Fibroblast of skin of left quadriceps (primary cell): ENCODE measurements at places on chromosomes 4 and X.

- no peak for DNase-seq
Measured at GRCh38 chr4:176622251-176622948, 170.3 kb downstream of the VEGFC start.

GRCh38 chrX:46294234-46294633 lies 251.0 kb downstream of the ZNF674 start:
- no peak for DNase-seq

GRCh38 chr4:80268936-80269335 lies 2.5 kb downstream of the FGF5 start:
- DNase-seq, result no peak

DNA sequence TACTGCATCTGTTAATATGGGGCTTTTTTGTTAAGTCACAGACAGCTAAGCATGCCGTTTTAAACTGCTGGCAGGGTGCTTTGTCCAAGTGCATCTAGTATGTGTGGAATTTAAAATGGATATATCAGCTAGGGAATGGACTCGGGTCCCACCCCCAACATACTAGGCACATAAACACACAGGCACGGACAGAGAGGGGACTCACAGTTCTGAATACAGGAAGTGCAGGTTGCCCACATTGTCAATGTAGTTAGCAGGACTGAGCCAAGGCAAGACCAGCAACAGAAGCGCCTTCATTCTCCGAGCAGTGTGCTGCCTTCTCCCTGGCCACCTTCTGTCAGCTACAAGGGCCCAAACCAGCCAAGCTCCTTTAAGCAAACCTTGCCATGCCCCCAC lies 33.6 kb downstream of the LNX1 start:
- no peak for DNase-seq

- peak; percentile 46 for DNase-seq
Measured at GRCh38 chr4:140308366-140309123, 64.9 kb upstream of the SCOC start.

GRCh38 chr4:129218897-129219296 lies 122.9 kb downstream of the C4orf33 start:
- peak; percentile 20 for DNase-seq

DNA sequence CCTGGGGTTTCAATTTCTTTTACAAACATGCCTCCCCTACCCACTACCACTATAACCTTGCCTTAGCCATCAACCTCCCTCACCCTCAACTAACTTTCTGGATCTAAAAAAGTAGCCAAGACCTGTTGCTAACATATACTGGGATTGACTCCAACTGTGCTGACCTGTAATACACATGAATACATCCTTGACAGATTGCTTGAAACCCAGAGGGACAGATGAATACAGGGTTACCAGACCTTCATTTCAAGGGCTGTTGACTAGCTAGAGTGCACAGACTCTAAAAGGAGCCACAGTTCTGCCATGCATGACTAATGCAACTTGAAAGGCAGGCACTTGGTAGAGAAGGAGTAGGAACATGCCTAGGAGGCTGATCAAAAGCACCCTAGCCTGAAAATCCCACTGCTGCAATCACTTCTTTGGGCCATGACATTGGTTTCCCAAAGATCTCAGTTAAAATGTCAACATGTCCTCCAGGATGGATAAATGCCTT lies 121.0 kb downstream of the PCDH19 start:
- DNase-seq, result no peak

DNA sequence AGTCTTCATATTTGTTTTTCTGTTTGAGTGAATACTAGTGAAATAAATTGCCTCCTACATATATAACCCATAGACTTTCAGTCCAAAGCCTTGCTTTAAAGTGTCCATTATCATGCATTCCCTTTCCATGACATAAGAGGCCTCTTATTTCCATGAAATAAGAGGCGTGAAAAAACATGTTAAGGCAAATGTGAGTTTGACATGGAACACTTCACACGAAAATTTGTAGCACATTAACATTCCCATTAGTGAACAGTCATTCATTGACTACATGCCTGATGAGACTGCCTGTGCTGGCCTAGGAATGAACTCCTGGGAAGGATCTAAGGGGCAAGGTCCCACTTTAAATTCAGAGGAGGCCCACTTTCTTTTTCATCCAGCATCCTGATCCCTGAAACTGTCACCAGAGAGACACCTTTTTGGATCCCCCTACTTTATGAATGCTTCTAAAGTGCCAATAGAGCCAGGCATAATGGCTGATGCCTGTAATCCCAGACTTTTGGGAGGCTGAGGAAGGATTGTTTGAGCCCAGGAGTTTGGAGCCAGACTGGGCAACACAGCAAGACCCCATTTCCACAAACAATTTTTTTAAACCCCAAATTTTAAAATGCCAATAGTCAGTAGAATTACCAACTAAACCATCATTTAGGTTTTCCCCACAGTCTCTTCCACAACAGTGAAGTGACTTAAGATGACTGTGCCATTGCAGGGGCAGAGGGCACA lies 6.7 kb downstream of the RTL8B start:
- no peak for DNase-seq

DNA sequence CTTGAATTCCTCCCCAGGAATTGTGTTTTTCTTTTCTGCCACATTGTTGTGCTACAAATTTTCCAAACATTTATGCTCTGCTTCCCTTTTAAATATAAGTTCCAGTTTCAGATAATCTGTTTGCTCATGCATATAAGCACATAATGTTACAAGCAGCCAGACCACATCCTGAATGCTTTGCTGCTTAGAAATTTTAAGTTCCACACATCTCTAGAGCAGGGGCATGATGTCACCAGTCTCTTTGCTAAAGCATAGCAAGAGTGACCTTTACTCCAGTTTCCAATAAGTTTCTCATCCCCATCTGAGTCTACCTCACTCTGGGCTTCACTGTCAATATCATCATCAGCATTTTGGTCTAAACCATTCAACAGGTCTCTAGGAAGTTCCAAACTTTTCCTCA lies 932.5 kb downstream of the SH3BGRL start:
- DNase-seq, result no peak

- DNase-seq, result no peak
Measured at GRCh38 chrX:39883666-39884065, 214.1 kb downstream of the BCOR start.

DNA sequence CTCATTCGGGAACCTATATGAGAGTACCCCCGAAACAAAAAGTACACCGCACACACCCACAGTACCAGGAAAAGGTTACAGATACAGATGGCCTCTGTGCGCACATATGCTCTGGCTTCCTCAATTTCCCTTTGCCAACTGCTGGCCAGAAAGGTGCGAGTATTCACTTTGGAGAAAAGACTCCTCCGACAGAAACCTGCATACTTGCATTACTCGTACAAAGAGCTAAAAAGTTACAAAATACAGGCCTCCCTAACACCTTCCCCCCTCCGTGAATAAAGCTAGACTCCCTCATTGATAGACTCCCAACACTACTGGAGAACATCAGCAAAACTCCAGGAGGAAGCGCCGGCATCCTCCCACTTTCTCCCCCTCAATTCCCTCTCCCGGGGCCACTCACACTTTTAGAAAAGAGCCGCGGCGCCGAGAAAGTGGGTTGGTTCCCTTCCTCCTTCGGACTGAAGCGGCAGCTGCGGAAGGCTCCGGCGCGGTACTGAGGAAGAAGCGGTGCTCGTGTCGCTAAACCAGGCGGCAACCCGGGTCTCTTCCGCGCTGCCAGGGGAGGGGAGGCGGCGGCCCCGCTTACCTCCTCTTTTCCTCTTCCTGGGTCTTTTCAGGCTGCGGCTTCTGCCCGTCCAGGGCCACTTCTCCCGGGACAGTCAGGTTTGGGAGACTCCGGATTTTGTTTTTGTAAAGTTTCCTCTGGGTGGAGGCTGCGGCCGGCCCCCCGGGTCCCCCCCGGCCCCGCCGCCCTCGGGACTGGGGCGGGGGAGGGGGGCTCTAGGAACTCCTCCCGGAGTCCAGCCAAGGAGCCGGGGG lies 1.1 kb downstream of the FBXW7 start:
- DNase-seq, result no peak

DNA sequence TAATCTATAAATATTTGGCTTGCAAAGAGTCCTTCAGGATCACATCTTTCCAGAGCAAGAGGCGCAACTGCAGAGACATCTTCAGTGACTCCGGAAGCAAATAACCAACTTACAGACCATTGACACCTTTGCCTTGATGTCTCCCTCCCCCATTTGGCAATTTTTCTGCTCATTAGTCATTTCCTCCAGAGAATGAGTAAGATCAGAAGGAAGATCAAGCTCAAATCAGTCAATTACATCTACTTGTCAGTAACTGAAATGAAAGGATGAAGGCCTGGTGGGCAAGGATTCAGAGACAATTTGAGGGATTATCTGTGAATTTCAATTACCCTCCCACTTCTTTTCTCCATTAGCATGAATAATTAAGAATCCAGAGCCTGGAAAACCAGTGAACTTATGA lies 665.6 kb upstream of the CPEB2 start:
- no peak for DNase-seq

- DNase-seq, result no peak
Measured at GRCh38 chr4:106628586-106629267, 260.1 kb upstream of the GIMD1 start.

DNA sequence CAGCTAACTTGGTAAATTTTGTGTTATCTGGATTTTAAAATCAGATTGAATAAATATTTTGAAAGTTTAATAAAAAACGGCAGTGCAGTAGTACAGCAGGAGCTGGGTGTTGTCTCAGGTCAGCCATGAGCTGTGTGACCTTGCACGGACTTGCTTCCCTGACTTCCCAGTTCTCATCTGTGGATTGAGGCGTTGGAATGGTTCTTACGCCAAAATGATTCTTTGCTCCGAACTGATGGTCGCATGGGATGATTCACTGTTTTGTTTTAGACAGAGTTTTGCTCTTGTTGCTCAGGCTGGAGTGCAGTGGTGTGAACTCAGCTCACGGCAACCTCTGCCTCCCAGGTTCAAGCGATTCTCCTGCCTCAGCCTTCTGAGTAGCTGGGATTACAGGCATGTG lies 45.0 kb downstream of the RGS12 start:
- no peak for DNase-seq

- DNase-seq, result no peak
Measured at GRCh38 chr4:84740057-84740456, 157.1 kb downstream of the CDS1 start.

DNA sequence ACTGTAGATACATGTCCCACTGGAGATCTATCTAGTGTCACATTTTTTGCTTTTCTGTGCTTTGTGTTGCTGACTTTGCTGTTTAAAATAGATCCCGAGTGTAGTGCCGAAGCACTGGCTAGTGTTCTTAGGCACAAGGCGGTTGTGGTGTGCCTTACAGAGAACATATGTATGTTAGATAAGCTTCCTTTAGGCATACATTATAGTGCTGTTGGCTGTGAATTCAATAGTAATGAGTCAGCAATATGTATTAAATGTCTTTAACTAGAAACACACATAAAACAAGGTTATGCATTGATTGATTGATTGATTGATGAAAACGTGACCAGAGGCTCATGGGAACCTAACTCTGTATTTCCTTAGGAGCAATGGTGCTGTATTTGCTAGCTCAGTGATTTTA lies 56.2 kb downstream of the COX7B2 start:
- DNase-seq, result no peak
